ENCODE measurements at places on chromosomes 16 and 17.

- DNase-seq = no peak
These were observed 227.2 kb upstream of the MON1B start for GRCh38 chr16:76963614-76964315.

DNA sequence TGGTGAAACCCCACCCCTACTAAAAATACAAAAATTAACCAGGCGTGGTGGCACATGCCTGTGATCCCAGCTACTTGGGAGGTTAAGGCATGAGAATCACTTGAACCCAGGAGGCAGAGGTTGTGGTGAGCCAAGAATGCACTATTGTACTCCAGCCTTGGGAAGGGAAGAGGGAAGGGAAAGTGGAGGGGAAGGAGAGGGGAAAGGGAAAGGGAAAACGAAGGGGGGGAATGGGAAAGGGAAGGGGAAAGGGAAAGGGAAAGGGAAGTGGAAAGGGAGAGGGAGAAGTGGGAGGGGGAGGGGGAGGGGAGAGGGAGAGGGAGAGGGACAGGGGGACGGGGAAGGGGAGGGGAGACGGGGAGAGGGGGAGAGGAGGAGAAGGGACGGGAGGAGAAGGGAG is 122.5 kb downstream of the GAS7 start:
- DNase-seq = no peak

- no peak for DNase-seq
These were observed 42.3 kb upstream of the MED9 start for GRCh38 chr17:17434477-17434876.

- no peak for DNase-seq
These were observed 1.5 kb downstream of the CDK12 start for GRCh38 chr17:39462631-39463375.

GRCh38 chr16:13708347-13709120 is 211.4 kb upstream of the ERCC4 start:
- no peak for DNase-seq

- no peak for DNase-seq
These were observed 122.0 kb downstream of the USP22 start for GRCh38 chr17:20920815-20921199.

- DNase-seq = no peak
These were observed 5.8 kb downstream of the NEUROD2 start for GRCh38 chr17:39601758-39602532.

GRCh38 chr17:6070913-6071511 is 833 bp downstream of the WSCD1 start:
- DNase-seq = no peak

DNA sequence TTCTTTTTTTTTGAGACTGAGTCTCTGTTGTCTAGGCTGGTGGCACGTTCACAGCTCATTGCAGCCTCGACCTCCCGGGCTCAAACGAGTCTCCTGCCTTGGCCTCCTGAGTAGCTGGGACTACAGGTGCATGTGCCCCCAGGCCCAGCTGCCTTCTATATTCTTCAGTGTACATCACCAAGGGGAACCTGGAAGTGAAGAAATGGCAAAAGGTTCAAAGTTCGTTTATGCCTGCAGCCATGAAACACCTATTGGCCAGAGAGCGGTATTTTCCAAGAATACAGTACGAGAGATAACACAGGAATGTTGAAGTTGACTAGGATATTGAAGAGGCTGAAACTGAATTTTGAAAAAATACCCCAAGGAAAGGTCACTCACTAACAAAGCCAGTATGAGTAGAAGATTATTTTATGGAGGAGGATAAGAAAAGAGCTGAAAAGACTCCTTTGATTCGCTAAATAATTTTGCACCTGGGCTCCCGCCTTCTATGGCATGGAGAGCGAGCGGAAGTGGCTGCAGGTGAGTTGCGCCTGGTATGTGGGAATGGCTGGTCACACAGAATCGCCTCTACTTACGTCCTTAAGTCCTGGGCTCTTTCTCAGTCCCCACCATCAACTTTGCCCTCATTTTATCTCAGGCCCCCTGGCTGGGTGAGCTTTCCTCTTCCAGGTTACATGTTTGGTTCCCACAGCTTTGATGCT is 9.8 kb downstream of the ST6GALNAC1 start:
- DNase-seq = no peak

DNA sequence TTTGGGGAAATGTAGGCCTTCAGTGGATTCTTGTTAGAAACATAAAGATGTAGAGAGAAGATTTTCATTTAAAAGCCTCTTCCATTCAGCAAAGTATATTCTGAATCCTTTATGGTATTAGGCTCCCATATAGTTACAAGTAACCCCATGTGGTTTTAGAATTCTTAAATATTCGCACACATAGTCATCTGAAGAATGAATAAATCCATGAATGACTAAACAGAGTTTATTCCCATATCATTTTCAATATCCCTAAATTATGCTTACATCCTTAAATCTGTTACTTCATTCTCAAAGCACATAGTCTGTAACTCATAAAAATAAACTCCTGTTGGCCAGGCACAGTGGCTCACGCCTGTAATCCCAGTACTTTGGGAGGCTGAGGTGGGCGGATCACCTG is 962.1 kb downstream of the KCNJ18 start:
- DNase-seq = no peak

- DNase-seq = peak; percentile 45
These were observed 26.4 kb upstream of the SLC7A5 start for GRCh38 chr16:87895641-87896141.

- no peak for DNase-seq
These were observed 1.4 kb downstream of the STAT5A start for GRCh38 chr17:42289611-42290181.

- no peak for DNase-seq
These were observed 5.1 kb downstream of the CYB5D1 start for GRCh38 chr17:7862692-7863437.

GRCh38 chr17:77392376-77393273 is 251.9 kb downstream of the SEC14L1 start:
- DNase-seq = no peak

DNA sequence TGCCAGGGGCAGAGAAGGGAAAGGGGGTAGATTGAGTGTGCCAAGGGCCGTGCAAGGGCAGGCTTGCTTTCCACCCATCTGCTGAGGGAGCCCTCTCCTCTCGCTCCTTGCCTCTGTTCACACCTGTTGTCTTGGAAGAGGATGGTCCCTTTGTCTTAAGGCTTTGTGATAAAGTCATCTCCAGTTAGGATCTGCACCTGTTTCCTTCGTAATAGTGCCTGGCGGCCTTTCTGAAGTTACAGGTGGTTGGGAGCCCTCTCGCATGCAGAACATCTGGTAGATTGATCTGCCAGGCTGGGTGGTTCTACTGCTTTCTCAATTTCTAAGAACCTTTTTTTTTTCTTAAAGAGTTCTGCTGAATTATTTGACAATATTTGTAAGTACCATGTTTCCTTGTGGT is 16.3 kb downstream of the UBFD1 start:
- no peak for DNase-seq

DNA sequence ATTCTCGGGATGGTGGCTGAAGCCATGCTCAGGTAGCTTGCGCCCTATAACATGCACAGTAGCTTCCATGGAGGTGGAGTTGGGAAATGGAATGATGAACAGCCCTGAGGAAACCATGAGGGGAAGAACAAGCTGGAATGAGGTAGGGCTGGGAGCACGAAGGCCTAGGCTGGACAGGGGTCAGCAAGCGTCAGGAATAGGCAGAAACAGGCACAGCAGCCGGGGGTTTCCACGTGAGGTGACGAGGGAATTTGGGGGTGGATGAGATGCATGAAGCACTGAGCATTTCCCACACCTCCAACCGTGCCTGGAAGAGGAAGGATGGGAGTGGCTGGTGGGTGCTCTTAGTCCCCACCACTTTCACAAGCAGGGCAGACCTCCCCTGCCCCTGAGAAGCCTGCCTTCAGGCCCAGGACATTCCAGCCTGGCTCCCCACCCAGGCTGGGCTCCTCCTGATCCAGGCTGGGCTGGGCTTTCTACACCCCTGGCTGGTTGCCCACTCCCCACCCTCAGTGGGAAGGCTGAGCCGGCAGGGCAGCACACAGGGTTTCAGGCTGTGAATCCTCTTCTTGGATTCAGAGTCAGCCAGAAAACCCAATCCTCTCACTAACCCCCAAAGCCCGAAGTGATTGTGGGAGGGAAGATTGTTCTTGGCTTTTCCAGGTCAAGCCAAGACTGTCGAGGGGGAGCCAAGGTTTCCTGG is 21.9 kb downstream of the PLEKHG4 start:
- DNase-seq = no peak

DNA sequence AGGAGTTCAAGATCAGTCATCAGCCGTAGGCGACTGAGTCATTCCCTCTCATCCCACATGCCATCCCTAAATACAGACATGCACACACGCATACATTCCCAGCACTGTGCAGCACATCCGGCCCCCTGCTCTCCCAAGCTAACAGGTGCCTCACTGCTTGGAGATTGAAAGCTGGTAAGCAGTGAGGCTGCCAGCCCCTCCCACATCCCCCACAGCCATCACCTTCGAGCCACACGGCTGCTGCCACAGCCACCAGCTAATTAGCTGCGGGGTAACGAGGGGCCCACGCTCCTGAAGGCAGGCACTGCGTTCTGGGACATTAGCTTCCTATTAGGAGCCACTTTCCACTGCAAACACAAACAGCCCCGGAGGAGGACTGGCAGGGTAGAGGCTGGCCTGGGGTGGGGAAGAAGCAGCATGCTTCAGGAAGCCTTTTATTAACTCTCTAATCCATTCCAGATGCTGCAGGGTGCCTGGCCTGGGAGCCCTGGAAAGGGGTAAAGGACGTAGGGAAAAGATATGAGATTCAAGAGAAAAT is 179.6 kb downstream of the CCT6B start:
- DNase-seq = no peak

DNA sequence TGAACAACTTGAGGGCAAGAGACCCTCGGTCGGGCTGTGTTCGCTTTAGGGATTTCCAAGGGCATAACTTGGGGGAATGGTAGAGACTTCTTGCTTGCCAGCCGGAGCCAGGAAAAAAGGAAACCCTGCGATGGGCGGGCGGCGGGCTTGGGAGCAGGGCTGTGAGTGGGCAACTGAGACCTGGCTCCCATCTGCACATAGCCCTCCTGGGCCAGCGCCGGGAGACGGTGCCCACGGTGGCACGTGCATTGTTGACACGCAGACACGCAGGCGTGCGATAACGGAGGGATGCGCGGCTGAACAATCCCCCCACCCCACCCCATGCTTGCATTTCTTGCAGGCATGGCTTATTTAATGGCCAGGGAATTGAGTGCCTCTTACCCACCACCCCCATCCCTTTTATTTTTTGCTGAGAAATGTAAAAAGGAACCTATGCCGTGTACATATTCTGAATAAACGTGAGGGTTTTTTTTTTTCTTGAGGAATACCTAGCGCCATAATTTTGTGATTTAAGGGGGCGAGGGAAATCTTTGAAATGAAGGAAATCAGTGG is 17.1 kb upstream of the ZFHX3 start:
- DNase-seq = no peak

GRCh38 chr17:46009681-46010596 is 10.9 kb downstream of the STH start:
- DNase-seq = no peak

DNA sequence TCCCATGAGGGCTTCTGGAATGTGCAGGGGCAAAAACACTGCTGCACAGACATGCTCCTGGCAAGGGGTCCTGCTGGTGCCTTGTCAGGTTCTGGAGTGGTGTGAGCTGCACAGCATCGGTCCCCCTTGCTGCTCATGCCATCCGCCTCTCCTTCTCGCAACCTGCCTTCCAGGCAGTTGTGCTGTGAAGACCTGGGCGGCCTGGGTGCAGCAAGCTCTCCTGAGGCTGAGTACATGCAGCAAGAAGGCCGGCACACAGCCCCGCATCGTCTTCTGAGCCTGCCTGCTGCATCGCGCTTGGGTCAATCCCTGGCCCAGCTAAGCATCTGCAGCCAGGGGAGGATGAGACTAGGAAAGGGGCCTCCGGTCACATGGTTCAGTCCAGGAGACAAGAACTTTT is 478 bp upstream of the TRPV1 start:
- DNase-seq = no peak

DNA sequence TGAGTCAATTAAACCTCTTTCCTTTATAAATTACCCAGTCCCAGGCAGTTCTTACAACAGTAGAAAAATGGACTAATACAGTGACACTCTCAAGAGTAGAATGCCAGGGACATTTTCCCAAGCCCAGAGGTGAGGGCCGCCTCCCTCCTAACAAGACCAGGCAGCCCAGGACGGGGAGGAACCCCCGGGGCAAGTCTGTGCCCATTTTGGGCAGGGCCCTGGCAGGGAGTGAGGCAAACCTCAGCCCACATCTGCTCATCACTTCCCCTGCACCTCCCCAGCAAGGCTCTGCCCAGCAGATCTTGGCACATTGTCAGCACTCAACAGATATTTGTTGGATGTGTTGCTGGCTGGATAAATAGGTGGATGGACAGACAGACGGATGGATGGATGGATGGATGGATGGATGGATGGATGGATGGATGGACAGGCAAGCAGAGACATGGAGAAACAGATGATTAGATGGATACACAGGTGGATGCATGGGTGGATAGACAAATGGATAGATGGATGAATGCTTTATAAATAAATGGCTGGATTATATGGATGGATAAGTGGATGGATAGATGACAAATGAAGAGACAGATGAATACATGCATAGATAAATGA is 271.3 kb downstream of the PARN start:
- no peak for DNase-seq
